ENCODE measurements at places on chromosomes 13 and 19.

DNA sequence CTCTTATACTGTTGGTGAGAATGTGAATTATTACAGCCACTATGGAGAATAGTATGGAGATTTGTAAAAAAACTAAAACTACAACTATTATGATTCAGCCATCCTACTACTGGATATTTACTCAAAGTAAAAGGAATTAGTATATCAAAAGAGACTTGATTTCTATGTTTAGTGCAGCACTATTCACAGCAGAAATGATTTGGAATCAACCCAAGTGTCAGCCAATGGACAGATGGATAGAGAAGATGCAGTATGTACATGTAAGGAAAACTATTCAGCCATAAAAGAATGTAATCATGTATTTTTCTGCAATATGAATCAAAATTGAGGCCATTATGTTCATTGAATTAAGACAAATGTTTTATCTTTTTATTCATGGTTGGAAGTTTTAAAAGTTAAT, 1705.5 kb downstream of the SLITRK1 start:
- DNase-seq: no peak

DNA sequence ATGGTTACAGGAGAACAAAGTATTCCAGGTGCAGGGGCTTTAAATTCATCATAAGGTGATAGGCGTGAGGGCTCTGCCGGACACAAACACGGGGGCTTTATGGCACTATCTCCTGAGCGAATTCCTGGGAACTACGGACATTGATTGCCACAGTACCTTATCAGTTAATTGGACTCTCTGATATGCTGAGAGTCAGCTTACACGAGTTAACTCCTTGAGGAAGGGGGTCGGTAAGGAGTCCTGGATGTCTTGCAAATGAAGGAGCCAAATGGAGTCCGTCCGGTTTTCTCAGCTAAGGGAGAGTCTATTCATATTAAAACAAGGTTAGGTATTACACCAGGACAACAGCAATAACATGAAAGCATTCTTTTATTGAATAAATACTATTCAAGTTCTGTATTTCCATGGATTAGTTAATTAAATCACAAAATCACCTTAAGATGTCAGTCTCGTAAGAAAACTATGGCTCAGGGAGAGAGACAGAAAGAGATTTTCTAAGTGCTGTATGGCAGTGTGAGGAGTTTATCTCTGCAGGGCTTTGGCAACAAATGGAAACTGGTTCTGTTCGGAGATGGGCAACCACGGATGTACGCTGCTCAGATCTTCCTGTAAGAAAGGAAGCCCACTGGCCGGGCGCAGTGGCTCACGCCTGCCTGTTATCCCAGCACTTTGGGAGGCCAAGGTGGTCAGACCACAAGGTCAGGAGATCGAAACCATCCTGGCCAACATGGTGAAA, 26.2 kb upstream of the HIF3A start:
- DNase-seq: no peak

- DNase-seq: no peak
Measured at GRCh38 chr13:41370736-41371135, 59.7 kb downstream of the NAA16 start.

GRCh38 chr19:16573296-16573695, 1.1 kb upstream of the SLC35E1 start:
- no peak for DNase-seq

DNA sequence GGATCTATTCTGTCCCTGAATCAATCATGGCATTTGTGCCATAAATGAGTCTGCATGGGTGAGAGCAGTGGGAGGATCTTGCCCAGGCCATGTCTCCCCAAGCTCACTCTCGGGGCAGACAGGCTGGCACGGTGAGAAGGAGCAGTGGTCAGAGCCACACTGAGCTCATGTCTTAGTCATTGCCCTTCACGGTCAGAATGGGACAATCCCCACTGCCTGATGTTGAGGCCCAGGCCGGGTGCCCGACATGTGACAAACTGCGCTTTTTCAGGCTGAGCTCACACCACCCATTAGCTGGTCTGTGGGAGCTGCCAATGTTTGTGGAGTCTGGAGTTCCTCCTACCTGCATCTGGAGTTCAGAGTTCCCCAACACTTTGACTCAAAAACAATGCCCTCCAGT, 481.9 kb downstream of the COG6 start:
- no peak for DNase-seq

- no peak for DNase-seq
Measured at GRCh38 chr19:12843999-12844732, 5.9 kb downstream of the MAST1 start.

GRCh38 chr19:1860042-1860775, 3.2 kb downstream of the KLF16 start:
- no peak for DNase-seq

DNA sequence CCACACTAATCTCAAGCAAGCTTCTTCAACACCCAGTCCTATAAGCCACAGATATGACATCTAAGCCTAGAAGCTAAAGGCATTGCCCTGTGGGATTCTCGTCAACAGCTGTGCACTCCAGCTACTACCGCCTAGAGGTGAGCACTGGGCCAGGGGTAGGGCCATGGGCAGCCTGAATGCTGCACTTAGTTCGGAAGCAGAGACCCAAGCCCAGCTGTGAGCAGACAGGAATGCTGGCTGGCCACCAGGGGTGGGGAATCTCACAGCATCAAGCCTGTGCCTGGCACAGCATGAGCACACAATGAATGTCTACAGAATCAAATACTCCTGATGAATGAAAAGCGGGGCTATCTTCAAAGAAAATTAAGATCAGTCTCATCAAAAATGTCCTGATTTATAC, 167.5 kb upstream of the UBL3 start:
- no peak for DNase-seq
